ENCODE measurements at places on chromosomes 6 and 20. TPM values are rescaled to one million over a fixed set of nuclear protein-coding genes. Genes with fewer than 3 reads are reported as not detected.

Gene SLC22A7
- not detected for total RNA-seq

DNA sequence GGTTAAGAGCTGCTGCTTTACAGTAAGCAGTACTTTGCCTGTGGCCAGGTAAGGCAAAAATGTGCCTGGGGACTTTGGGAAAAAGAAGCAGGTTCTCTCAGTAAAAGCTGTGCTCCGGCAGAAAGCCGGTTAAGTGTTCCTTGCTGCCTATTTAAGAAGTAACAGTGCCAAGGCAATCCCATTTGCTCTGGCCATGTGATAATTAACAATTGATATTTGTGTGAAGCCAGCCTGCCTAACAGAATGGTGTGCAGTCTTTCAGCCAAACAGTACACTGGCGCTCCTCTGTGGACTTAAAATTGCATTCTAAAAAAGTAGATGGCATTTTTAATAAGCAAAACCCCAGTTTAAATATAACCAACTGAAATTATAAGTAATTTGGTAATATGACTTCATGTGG lies 430.3 kb downstream of the PLCB1 start:
- no peak for DNase-seq

DNA sequence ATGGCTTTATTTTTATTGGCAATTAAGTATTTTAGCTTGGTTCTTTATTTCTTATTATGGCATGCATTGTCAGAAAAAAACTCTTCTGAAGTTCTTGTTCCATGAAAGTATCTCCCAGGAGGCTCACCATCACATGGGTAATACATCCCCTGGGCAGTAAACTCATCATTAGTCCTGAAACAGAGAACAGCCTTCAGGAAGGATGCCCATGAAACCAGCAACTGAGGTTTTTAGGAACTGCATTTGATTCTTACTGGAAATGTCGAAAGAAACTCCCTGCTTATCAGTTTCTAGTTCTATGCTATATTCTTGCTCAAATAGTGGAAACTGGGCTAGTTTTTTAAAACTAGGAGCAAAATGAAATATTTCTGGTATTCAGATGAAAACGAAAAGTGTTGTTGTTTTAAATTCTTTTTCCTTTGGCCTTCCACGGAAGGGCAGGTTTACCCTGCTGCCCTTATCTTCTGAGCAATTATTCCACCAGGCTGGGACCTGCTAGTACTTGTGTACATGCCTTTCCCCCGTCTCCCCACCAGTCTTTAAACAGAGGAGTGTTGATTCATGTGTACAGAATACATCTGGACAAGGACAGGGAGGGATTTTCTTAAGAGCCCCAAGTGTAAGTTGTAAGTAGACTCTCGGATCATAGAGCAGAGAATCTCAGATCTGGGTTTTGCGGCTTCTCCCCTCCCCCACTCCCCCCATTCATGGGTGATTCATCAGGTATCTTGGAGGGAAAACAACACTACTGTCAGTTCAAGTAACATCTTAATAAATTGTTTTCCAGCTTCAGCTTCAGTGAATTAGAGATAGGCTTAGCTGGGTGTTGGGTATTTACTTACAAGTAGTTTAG lies 81.5 kb downstream of the RTN4IP1 start:
- DNase-seq, result no peak

- peak; percentile 66 for DNase-seq
These were observed 41.5 kb upstream of the SRF start for GRCh38 chr6:43129434-43130194.
